Thoracic aorta (tissue), 2 donors: ENCODE measurements at places on chromosomes 6 and 20. TPM values are rescaled to one million over a fixed set of nuclear protein-coding genes. Genes with fewer than 3 reads are reported as not detected.

ZFP57 gene
- total RNA-seq, result not detected

ZSCAN9 gene
- total RNA-seq, result 11.6 TPM

ARMH2 gene
- not detected for total RNA-seq

CUL7 gene
- 14.8 TPM for total RNA-seq

SEMG1 gene
- total RNA-seq, result not detected

GNRH2 gene
- not detected for total RNA-seq

AVP gene
- not detected for total RNA-seq

CRISP3 gene
- total RNA-seq, result not detected

KCNQ5 gene
- total RNA-seq, result 8.5 TPM

FAM209B gene
- total RNA-seq, result not detected

CCN2 gene
- 1,207 TPM for total RNA-seq

CRYBG1 gene
- 3.2 TPM for total RNA-seq

TRIM10 gene
- not detected for total RNA-seq

POLR1C gene
- total RNA-seq, result 9.9 TPM

SYNE1 gene
- total RNA-seq, result 552 TPM

HUS1B gene
- total RNA-seq, result 2.6 TPM

COX4I2 gene
- not detected for total RNA-seq

SEL1L2 gene
- not detected for total RNA-seq

PTCRA gene
- not detected for total RNA-seq

LAMA5 gene
- total RNA-seq, result 289 TPM

THBD gene
- total RNA-seq, result 106 TPM

GINS1 gene
- 0.41 TPM for total RNA-seq

DEFB124 gene
- not detected for total RNA-seq

RSPH4A gene
- total RNA-seq, result 0.78 TPM

FRS3 gene
- total RNA-seq, result 2.6 TPM

OOEP gene
- not detected for total RNA-seq

COL20A1 gene
- not detected for total RNA-seq

BHLHE23 gene
- total RNA-seq, result not detected

HM13 gene
- total RNA-seq, result 71.6 TPM

KIAA1755 gene
- 11.0 TPM for total RNA-seq

CCDC170 gene
- total RNA-seq, result 0.81 TPM

ABCF1 gene
- 52.1 TPM for total RNA-seq

PTCHD4 gene
- 4.9 TPM for total RNA-seq

RRP36 gene
- 61.6 TPM for total RNA-seq

MUC22 gene
- total RNA-seq, result not detected

CGAS gene
- 13.7 TPM for total RNA-seq

TREM1 gene
- total RNA-seq, result 3.1 TPM

NOTCH4 gene
- 23.6 TPM for total RNA-seq

TENT5A gene
- 40.5 TPM for total RNA-seq

TSPO2 gene
- total RNA-seq, result not detected

EHMT2 gene
- total RNA-seq, result 19.5 TPM

SPTLC3 gene
- total RNA-seq, result 6.2 TPM

KIF13A gene
- total RNA-seq, result 98.0 TPM

SCUBE3 gene
- 75.6 TPM for total RNA-seq

KCNQ2 gene
- total RNA-seq, result not detected

FIG4 gene
- total RNA-seq, result 12.9 TPM

SMLR1 gene
- total RNA-seq, result not detected

ZSCAN31 gene
- total RNA-seq, result 4.2 TPM

FUT9 gene
- total RNA-seq, result not detected

SRMS gene
- not detected for total RNA-seq

EDN1 gene
- 6.5 TPM for total RNA-seq

PPP1R14C gene
- total RNA-seq, result 0.95 TPM

LRFN2 gene
- total RNA-seq, result not detected

RTF2 gene
- total RNA-seq, result 71.6 TPM

CD93 gene
- 99.2 TPM for total RNA-seq
